ENCODE measurements at places on chromosomes 16 and 17. TPM values are rescaled to one million over a fixed set of nuclear protein-coding genes. Genes with fewer than 3 reads are reported as not detected.

Gene NLRP1
- 5.4 TPM for total RNA-seq

Gene DNAH3
- not detected for total RNA-seq

Gene C17orf75
- 16.6 TPM for total RNA-seq

Gene ARL6IP1
- total RNA-seq: 503 TPM

Gene CAMTA2
- 2.3 TPM for total RNA-seq

Gene KRTAP9-3
- total RNA-seq: not detected

Gene NETO2
- 19.7 TPM for total RNA-seq

Gene EXOC3L1
- 57.7 TPM for total RNA-seq

Gene CTRB2
- total RNA-seq: not detected

DNA sequence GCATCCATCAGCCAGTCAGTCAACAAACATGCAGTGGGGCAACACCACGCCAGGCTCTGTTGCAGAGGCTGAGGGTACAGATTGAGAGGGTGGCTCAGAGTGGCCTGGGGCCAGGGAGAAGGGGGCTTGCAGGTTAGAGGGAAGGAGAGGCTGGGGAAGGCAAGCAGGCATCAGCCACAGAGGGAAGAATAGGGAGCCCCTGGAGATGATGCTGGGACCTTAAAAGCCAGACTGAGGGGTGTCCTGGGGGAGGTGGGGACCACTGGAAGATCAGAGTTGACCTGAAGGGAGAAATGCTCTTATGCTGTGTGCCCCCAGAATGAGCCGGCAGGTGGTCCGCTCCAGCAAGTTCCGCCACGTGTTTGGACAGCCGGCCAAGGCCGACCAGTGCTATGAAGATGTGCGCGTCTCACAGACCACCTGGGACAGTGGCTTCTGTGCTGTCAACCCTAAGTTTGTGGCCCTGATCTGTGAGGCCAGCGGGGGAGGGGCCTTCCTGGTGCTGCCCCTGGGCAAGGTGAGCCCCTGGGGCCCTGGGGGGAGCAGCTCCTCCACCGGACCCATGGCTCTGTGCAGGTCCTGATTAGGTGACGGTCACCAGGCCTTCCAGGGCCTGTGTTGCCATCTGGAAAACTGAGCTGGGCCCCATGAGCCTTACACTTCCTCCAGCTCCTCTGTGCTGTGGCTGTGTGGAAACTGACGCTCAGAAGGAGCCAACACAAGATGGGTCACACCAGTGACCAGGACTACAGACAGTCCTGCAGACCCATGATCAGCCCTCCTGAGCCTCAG lies 1.7 kb downstream of the CORO1A start:
- DNase-seq: no peak

DNA sequence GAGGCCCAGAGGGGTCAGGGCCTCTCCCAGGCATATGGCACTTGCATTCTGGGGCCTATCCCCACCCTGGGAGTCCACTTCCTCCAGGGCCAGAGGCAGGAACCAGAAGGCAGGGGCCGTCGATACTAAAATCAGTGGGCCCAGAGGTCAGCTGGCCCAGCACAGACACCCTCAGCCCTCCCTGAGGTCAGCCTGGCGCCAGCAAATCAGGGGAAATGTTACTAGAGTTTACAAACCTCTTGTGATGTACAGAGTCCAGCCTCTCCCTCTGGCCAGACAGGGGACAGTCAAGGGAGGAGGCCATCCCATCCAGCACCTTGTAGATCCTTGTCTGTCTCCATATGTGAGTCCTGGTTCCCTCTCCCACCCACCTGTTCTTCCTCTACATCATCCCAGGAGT lies 10.8 kb downstream of the CDH5 start:
- no peak for DNase-seq

DNA sequence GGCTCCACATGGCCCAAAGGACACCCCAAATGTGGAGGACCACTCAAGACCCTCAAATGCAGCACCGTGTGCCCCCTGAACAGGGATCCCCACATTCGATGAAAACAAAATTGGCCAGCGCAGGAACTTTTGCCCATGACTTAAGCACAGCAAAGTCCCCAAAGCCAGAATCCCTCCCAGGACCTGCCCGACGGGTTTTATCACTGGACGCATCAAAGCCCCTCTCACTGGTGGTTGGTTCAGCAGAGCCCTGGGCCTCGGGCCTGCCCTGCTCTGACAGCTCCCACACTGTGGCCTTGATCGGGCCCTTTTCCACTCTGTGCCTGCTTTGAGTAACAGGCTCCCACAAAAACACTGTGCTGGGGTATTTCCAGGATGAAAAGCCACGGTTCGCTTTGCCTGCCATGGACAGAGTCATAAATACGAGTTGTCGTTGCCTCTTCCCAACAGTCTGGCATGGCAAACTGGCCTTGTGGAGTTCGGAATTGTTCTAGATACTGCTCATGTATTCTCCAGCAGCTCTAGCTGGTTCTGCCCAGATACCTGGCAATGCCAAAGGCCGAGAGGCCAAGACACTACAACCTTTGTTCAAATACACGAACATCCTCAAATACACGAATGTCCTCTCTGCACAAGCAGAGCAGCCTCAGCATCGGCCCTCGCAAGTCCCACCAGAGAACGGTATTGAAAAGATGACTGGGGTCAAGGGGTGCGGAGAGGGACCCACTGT lies 46.4 kb downstream of the TBC1D16 start:
- DNase-seq: no peak

- DNase-seq: peak; percentile 51
Measured at GRCh38 chr17:66076546-66077190, 115.3 kb downstream of the CEP112 start.

GRCh38 chr17:944266-944826 lies 35.2 kb downstream of the NXN start:
- DNase-seq: no peak

GRCh38 chr16:62391940-62392339 lies 355.7 kb upstream of the CDH8 start:
- DNase-seq: no peak

- DNase-seq: no peak
Measured at GRCh38 chr17:55144518-55144917, 120.2 kb upstream of the HLF start.

DNA sequence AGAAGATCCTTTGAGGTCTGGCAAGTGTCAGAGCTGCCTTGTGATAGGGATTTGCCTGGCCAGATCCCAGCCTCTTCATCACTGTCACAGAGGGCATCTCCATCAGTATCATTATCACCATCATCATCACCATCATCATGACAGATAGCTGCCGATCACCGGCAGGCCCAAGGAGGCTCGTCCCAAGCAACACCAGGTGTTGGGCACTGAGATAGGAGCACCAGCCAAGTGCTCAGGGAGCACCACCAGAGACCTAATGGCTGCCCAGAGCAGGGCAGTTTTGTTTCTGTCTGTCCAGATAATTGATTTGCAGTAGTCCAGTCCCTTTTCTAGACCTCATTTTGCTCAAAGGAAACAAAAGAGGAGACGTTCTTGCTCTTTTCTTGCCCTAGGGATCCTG lies 25.0 kb downstream of the HNF1B start:
- DNase-seq: no peak
